ENCODE measurements at places on chromosomes 2 and 18. TPM values are rescaled to one million over a fixed set of nuclear protein-coding genes. Genes with fewer than 3 reads are reported as not detected.

The NR4A2 gene
- total RNA-seq: 6.7 TPM

DNA sequence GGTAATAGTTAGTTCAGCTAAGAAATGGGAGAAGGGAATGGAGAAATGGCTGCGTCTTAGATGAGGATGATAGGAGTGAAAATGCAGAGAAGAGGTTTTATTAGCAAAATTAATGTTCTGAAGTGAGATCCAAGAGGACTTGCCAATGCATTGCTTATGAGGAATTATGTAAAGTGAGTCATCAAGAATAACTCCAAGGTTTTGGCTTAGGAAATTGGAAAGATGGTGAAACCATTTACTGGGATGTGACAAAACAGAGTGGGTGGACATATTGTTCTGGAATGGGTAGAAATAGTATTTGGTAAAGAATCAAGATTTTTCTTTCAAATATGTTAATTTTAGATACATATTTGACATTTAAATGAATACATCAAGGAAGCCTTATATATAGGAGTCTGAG, 306.6 kb upstream of the CYRIA start:
- no peak for DNase-seq

DNA sequence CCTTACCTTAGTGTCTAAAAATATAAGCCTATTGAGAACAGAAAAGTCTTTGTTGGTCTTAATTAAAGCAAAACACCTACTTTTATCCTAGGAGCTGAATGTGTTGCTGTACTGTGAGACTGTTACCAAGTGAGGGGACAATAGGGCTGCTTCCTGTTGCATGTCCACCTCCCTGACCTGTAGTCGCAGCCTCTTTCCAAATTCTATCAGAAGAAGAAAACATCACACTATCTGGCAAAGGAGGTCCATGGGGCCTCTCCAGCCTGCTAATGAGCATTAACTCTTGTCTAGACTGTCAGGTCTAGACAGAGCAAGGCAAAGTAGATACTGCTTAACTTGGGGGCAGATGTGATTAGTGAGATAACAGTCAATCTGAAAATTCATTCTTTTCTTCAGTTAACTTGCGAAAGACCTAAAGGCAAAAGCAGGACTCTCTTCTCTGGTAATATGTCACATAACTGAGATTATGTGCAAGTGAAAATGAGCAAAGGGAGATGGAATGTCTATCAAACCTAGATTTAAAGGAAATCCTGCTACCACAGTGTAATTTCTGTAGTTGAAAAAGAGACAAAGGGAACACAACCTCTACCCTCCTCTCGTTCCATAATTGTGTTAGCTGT, 66.9 kb downstream of the CDH20 start:
- no peak for DNase-seq

- no peak for DNase-seq
These were observed 8.4 kb upstream of the PER2 start for GRCh38 chr2:238296638-238297457.

The PPIG gene
- 23.5 TPM for total RNA-seq

- no peak for DNase-seq
These were observed 669.6 kb upstream of the VRK2 start for GRCh38 chr2:57376985-57377384.

DNA sequence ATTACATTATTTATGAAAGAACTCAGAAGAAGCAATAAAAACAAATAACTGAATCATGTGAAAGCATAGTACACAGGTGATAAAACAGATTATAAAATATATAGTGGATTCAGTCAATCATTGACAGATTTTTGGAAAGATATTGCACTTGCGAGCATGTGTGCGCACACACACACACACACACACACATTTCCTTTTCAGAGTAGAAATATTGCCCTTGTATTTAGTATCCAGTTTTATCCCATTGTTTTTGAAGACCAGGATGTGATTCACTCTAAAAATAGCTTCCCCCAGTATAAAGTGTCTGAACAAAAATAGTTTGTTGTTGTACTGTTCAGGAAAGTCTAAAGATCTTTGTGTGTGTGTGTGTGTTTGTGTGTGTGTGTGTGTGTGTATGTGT, 145.5 kb downstream of the CALCRL start:
- no peak for DNase-seq

DNA sequence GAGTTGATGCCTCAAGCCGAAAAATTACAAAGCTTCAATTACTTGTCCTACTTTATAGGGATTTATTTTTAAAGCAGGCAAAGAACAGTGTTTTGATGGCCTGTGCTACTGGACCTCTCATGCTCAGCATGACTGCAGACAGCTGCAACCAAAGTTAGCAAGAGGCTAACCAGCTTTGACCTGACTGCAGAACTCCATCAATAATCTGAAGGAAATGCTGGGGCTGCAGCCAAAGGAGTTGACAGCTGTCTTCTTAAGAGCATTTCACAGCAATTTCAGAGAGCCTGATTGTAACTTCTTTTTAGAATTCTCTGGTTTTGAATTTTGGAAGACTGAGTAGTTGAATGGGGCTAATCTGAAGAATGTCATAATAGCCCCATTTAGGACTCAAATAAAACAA, 46.5 kb upstream of the SESTD1 start:
- DNase-seq: no peak

DNA sequence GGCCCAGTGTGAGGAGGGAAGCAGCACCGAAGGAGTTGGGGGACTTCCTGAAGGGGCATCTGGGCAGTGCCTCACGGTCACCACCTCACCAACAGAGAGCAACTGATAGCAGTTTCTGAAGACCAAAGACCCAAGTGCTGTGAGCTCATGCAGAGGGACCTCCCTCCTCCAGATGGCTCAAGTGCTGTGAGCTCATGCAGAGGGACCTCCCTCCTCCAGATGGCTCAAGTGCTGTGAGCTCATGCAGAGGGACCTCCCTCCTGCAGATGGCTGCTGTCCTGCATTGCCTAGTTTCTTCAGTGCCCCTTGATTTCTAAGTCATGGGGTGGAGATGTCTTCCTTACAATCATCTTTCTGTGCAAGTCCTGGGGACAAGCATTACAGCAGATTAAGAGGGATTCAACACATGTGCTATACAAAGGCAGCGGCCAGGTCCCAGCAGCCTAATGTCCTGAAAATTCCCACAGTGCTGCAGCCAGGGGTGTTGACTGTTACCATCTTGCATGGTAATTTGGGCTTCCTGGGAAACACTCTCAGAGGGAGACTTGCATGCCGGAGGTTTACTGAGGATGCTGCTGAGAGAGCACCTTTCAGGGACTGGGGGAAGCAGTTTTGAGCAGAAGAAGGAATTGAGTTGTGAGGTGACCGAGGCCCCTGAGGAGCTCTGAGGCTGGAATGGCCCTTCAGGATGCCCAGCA, 409.3 kb downstream of the GALR1 start:
- DNase-seq: no peak

GRCh38 chr18:59357928-59358327, 1.1 kb downstream of the LMAN1 start:
- DNase-seq: no peak

DNA sequence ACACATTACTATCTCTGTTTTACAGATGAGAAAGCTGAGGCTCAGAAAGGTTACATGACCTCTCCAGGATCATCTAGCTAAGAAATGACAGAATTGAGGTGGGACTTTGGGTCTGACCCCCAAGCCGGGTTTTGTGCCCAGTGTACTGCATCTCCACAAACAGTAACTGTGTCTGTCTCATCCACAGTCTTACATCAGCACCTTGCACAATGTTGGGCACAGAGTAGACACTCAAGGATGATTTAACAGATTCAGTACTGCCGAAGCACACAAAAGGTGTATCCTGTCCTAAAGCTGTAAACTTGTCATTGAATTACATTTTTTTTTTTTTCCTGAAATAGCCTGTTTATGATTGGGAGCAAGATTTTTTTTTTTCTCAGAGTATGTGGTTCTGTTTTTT, 84.8 kb downstream of the ADCYAP1 start:
- no peak for DNase-seq

DNA sequence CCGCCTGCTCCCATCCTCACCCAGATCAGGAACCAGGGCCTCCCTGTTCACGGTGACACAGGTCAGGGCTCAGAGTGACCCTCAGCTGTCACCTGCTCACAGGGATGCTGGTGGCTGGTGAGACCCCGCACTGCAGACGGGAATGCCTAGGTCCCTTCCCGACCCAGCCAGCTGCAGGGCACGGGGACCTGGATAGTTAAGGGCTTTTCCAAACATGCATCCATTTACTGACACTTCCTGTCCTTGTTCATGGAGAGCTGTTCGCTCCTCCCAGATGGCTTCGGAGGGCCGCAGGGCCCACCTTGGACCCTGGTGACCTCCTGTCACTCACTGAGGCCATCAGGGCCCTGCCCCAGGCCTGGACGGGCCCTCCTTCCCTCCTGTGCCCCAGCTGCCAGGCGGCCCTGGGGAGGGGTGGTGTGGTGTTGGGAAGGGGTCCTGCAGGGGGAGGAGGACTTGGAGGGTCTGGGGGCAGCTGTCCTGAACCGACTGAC, 31.7 kb downstream of the GPC1 start:
- peak; percentile 83 for DNase-seq

- DNase-seq: no peak
These were observed 254.5 kb downstream of the NEDD4L start for GRCh38 chr18:58298251-58299134.

DNA sequence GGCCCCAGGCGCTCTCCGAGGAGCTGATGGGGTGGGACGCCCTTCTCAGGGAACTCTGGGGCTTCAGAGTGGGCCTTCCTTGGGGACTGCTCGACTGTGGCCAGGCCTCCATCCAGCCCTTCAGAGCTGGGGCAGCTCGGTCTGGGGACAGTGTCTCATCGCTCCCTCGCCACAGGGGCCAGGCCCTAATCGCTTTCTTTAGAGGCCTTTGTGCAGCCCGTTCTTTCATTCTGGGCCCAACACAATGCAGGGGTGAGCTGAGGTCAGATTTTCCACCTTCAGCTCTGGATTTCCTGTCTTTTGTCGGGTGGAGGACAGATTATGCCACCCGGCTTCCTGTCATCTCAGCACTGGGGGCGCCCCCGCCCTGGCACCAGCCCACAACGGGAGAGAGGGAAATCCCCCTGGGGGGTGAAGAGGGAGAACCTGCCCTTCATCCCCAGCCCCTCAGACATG, 25.2 kb downstream of the MYCN start:
- DNase-seq: no peak

- no peak for DNase-seq
These were observed 30.0 kb downstream of the TGFA start for GRCh38 chr2:70523672-70523995.

- no peak for DNase-seq
These were observed 58.5 kb upstream of the MGAT5 start for GRCh38 chr2:134195341-134195740.

DNA sequence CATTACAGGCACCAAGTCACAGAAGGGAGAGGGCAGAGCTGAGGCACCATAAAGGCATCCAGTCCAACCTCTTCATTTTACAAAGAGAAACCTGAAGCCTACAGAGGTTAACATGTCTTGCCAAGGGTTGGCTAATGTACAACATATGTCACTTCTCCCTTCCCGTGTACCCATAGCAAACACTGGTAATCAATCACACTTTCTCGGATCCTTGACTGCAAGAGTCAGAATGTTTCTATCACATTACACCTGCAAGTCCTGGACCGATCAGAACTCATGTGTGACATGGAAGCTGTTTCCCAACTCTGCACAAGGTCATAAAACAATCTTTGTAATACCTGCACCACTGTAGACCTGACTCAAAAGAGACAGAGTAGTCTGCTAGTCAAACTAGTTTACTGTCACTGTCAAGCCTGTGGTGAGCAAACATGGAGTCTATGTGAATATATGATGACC, 6.0 kb downstream of the ANKRD44 start:
- DNase-seq: no peak

The TRPM8 gene
- 0.46 TPM for total RNA-seq

The C2orf74 gene
- 4.9 TPM for total RNA-seq

The ASAP2 gene
- total RNA-seq: 34.0 TPM

DNA sequence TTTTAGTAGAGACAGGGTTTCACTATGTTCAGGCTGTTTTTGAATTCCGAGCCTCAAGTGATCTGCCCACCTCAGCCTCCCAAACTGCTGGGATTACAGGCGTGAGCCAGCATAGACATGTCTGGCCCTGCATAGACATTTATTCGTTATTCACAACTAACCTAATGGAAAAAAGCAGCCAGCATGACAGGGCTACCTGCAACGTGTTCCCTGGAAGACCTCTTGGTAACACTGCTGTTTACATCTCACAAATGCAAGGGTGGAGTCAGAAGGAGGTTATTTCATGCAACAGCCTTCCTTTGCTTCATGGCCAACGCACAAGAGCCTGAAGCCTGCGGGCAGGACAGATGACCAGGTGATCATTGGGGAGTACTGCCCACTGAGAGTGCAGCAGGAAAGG, 9.2 kb downstream of the SERPINE2 start:
- DNase-seq: no peak

DNA sequence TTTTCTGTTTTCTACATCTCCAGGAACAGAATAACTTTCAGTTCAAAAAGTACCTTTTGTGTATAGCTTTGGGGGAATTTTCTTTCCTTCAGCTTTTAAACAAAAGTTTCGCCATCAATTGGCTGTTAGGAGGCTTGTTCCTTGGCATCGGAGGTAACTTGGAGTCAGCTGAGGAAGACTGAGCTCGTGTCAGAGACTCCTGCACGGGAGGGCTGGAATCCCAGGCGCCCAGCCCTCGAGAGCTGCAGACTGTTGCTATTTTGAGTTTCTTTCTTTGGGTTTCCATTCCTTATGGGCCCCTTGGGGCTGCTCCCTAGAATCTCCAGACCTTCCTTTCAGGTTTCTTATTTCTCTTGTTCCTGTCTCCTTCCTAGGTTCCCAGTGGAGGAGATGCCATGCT, 8.1 kb downstream of the EMILIN2 start:
- DNase-seq: peak; percentile 47

Data from lower leg skin (tissue), 4 donors.